Neural progenitor cell (in vitro differentiated cells): ENCODE measurements at places on chromosomes 6 and 20. TPM values are rescaled to one million over a fixed set of nuclear protein-coding genes. Genes with fewer than 3 reads are reported as not detected.

The PERP gene
- total RNA-seq, result 29.9 and 35.4 TPM in 2 replicates

The MANEA gene
- total RNA-seq, result 10.0 and 16.3 TPM in 2 replicates

The SF3B5 gene
- 99.0 and 133 TPM in 2 replicates for total RNA-seq

The DEFB128 gene
- total RNA-seq, result not detected in 2 replicates

The PRL gene
- total RNA-seq, result not detected in 2 replicates

- no peak for DNase-seq
These were observed 11.2 kb upstream of the KIFC1 start for GRCh38 chr6:33380272-33380981.

DNA sequence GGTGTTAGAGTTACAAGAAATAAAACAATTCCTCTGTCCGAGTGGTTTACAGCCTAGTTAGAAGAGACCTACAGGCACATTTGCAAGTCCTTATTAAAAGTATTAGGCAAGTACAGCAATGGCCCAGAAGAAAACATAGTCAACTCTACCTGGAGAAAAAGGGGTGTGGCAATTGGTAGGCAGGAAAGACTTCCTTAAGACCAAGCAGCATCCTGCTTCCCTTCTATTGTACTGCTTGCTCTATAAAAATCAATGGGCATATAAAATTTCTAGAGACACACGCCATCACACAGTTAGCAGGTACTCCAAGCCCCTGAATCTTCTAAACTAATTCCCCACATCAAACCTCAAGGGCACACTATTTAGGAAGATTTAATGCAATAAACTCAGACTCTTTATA, 185.6 kb downstream of the ATXN1 start:
- DNase-seq, result no peak

DNA sequence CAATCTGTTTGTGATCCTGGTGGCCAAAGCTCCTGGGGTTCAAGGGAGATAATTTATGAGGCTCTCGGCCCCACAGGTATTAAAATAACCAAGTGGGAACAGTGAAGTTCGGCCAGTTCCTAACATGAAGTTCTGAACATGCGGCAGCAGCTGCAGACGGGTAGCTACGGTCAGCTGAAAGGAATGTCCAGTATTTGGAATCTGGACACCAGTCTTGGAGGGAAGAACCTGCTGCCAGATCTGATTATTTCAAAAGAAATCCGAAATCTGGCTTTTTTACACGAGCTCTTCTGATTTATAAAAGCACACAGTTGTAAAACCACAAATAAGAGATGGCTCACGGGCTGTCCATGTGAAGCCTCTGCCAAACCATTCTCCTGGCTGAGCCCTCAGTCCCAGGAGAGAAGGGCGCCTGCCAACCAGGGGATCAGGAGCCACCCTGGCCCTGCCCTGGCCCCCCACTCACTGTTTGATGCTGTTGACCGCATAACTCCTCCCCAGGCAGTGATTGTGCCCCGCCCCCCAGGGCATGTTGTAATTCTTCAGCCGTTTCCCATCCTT, 28.2 kb upstream of the KCNB1 start:
- DNase-seq, result no peak

DNA sequence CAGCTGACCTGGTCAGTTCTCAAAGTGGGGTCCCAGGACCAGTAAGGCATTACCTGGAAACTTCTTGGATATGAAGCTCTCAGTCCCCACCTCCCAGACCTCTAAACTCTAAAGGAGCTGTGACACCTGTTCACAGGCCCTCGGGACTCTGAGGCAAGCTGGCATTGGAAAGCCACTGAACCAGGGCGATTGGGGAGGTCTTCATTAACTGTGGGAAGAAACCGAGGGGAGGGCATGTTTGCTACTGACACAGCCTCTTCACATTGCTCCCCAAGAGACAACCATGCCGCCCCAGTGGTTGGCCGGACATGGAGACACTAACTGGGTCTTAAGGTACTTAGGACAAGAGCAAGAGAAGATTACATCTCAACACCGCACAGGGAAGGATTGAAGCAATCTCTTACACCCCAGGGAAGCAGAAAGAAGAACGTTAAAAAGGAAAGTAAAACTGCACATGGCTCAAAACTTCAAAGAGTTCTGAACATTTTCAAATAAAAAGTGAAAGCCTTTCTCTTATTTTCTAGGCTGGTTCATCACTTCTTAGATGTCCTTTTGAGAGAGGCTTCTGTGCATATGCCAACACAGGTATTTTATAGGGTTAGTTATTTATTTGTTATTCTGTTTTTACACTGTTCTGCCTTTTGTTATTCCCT, 210.0 kb upstream of the CST7 start:
- no peak for DNase-seq

GRCh38 chr20:4169360-4170190, 154.2 kb upstream of the RNF24 start:
- no peak for DNase-seq
